ENCODE measurements at places on chromosomes 11 and 22.

DNA sequence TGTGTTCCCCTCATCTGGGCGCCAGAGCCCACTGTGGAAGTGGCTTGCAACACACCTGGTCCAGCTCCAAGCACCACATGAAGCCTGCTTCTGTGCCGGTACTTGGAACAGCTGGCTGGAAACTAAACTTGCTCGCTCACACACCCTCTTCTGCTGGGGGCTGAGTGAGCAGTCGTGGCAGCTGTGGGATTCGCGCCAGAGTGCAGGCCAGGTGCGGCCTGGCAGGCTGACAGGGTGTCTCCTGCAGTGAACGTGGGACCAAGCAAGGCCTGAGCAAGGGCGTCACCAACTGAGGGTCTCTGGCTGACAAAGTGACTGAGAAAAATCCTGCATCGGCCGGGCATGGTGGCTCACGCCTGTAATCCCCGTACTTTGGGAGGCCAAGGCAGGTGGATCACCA is 15.2 kb downstream of the SMC1B start:
- no peak for DNase-seq

GRCh38 chr11:106983261-106983660 is 35.0 kb downstream of the GUCY1A2 start:
- no peak for DNase-seq

DNA sequence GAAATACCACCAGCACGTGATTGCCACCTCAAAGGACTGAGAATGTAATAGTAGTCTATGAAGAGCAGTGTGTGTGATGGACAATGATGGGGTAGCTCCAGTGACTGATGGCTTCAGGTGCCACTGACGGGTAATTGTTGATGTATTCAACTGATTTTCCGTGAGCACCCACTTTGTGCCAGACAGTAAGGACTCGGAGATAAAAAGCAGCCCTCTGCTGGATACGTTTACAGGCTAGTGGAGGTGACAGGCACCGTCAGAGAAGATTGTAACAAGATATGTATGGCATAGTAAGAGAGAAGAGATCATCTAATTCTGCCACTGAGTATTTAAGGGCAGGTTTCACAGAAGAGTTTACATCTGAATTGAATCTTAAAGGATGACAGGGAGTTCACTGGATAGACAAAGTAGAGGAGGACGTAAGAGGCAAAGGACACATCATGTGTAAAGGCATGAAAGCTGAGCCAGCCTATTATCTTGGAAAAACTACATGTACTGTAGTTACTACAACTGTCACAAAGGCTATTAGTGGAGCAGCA is 1.1 kb upstream of the ENTHD1 start:
- DNase-seq: no peak

GRCh38 chr22:46066691-46067090 is 83.6 kb upstream of the PPARA start:
- DNase-seq: no peak

DNA sequence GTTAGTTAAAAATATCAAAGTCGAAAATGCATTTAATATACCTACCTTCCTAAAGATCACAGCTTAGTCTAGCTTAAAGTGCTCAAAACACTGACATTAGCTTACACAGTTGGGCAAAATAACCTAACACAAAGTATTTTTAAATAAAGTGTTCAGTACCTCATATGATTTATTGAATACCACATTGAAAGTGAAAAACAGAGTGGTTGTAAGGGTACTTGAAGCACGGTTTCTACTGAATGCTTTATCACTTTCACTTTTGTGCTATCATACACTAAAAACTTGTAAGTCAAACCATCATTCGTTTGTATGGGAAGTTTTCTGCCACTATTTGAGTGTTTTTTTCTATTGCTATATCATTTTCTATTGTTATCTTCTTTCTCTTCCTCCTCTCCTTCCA is 36.6 kb downstream of the ZBTB44 start:
- DNase-seq: no peak

- DNase-seq: no peak
Measured at GRCh38 chr11:13210424-13210823, 67.2 kb upstream of the BMAL1 start.

GRCh38 chr11:11291041-11292015 is 61.7 kb downstream of the CSNK2A3 start:
- no peak for DNase-seq

DNA sequence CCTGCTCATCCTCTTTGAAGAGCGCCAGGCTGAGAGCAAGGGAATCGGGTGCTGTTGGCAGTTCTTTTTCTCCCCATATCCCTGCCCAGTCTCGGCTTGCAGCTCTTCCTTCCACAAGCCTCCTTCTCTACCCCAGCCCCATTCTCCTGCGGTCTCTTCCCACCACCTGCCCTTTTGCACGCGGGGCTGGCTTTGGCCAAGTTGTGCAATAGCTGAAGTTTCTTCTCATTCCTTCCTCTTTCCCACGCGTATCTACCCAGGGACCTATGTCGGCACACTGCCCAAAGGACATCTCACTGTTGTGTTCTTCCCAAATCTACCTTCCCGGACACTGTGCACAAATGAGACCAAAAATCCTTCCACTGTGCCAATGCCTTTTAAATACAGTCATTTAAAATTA is 22.3 kb upstream of the HTR3A start:
- no peak for DNase-seq

GRCh38 chr11:72343006-72343756 is 91.2 kb downstream of the CLPB start:
- DNase-seq: no peak

GRCh38 chr11:132125988-132126871 is 755.8 kb downstream of the NTM start:
- DNase-seq: no peak

DNA sequence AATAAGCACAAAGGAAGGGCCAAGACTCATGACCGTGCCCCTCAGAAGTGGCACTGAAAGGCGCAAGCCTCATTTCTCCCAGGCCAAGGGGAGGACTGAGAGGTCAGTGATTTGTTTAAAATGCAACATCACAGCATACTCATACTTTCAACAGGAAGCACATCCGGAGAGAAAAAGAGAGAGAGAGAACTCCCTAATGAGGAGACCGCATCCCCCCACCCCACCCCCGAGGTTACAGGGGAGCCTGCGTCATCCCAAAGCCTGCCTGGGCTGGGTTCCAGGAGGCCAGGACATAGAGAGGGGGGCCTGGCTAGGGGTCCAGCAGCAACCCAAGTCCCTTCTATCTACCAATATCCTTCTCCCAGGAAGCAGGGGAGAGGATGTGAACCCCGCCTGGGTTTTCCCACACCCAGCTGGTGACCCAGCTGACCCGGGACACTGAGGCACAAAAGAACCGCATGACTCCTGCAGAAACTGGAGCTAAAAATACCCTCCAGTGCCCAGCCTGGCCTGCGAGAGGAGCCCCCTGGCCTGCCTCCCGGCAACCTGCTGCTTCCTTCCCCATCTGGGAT is 3.8 kb downstream of the CSNK1E start:
- no peak for DNase-seq

DNA sequence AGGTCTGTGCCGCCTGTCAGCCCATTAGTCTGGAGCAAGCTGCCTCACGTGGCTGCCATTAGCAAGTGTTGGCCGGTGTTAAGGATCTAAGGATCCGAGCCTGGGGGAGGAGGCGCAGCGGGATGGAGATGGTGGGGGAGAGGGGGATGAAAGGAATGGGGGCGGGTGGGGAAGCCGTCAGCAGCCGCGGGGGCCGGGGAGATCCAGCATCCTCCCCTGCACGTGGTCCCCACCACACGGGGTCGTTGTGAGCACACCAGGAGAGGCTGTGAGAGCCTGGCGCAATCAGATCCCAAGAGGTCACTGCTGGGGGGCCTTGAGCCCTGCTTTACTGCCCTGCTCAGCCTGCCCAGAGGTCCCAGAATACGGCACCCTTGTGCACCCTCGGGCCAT is 7.3 kb downstream of the CABP7 start:
- DNase-seq: no peak

- no peak for DNase-seq
Measured at GRCh38 chr11:2250041-2250440, 20.3 kb downstream of the ASCL2 start.

GRCh38 chr11:122178795-122179194 is 62.8 kb upstream of the BLID start:
- no peak for DNase-seq

- DNase-seq: no peak
Measured at GRCh38 chr22:43337385-43337784, 5.8 kb downstream of the SCUBE1 start.

GRCh38 chr11:14793546-14793945 is 98.5 kb downstream of the CYP2R1 start:
- no peak for DNase-seq
